ENCODE measurements at places on chromosomes 12 and 14.

GRCh38 chr12:95671265-95671664 lies 119.3 kb downstream of the NTN4 start:
- DNase-seq, result no peak

DNA sequence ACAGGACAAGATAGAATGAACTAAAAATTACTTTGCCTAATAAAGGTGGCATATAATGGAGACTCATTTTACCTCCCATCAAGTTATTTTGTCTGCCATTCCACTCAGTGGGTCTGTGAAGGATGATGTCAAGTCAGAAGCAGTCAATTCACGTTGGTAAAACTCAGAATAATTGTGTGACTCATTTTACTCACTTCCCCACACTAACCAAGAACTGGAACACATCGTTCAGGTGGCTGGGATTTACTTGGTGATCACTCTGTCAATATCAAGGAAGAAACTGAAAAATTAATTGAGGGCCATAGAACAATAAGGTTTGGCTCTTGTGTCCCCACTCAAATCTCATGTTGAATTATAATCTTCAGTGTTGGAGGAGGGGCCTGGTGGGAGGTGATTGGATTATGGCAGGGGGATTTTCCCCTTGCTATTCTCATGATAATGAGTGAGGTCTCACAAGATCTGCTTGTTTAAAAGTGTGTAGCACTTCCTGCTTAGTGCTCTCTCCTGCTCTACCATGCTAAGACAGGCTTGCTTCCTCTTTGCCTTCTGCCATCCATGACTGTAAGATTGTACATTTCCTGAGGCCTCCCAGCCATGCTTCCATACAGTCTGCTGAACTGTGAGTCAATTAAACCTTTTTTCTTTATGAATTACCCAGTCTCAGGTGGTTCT lies 35.7 kb upstream of the GTF2A1 start:
- no peak for DNase-seq

GRCh38 chr12:131067981-131068851 lies 114.5 kb downstream of the ADGRD1 start:
- no peak for DNase-seq

DNA sequence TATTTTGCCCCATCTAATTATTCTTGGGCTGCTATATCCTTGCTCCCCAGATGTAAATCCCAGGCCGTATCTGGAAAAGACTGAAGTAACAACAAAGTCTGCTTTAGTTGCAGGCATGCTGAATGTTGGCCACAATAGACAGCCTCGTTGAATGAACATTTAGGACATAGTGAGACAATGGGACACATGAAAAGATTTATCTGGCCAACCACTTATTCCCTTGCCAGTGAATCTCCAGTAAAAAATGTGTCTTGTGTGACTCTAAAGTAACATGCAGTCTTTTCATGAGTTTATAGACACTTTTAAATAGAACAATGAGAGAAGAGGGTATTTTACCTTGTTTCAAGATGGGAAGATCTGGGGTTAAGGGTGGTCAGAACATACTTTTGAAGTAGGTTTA lies 60.2 kb upstream of the STXBP6 start:
- DNase-seq, result no peak

DNA sequence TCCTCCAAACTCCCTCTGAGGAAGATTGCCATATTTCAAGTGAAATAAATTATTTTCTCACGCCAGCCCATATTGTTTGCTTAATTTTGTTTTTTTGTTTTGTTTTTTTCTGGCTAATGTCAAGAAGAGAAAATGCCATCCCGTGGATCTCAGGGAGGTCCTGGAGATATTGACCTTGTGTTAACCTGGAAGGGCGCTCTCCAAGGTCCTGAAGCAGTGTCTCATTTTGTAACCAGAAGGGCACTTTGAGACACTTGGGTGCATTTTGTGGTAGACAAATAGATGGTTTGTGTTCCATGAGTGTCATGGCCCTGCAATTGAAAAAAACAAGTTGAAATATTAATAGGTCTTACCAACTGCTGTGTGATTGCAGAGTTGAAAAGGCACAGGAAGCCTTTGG lies 268.9 kb downstream of the SUDS3 start:
- no peak for DNase-seq

DNA sequence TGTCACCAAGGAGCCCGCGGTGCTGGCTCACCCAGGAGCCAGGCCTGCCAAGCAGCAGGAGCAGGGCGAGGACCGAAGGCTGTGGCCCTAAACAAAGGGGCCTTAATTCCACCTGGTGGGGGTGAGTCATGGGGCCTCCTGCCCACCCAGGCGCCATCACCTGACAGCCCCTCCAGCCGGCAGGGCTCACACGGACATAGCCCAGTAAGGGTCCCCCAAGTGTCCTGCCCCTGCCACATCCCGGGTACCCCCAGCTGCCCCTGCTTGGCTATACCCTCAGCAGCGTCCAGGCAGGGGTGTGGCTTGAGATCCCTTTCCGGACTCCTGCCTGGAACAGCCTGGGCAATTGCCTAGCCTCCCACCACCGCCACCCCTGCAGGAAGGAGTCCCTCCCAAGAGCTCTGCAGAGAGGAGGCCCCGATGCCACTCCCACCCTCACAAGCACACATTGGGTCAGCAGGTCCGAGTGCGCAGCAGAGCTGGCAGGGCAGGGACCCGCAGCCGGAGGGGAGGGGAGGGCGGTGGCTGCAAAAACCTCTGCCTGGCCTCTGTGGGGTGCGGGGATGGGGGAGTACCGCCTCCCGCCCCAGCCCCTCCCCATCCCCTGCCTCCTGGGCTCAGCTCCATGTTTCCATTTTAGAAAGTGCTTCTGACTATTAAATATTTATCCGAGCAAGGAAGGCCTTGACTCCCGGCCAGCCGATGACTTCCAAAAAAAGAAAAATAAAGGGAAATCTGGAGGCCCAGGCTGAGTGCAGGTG lies 4.6 kb downstream of the AHNAK2 start:
- DNase-seq, result no peak

DNA sequence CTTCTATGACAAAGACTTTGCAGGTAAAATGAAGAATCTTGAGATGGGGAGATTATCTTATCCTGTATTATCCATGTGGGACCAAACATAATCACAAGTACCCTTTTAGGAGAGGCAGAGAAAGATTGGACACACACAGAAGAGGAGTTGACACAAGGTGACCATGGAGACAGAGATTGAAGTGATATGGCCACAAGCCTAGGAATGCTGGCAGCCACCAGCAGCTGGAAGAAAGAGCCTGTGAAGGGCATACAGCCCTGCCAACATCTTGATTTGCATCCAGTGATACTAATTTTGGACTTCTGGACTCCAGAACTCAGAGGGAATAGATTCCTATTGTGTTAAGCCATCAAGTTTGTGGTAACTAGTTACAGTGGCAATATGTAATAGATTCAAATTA lies 78.1 kb downstream of the RPS29 start:
- DNase-seq, result no peak

DNA sequence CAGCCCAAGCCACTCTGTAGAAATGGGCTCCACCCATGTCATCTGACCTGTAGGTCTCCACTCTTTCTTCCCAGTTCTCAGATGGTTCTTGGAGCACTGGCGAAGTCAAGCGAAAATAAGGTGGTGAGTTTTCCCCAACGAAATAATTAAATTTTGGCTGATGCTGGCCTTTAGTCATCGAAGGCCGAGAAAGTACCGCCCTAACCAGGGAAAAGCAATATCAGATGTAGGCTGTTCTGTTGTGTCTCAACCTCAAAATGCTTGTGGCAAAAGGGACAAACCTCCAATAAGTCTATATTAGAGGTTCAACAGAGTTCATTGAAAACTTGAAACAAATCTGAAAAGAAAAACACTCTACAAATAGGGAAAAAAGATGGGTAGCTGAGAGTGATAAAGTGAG lies 48.6 kb upstream of the BCAT1 start:
- no peak for DNase-seq

- no peak for DNase-seq
Measured at GRCh38 chr14:103436533-103436932, 51.3 kb downstream of the MARK3 start.

- no peak for DNase-seq
Measured at GRCh38 chr12:113161415-113162016, 12.0 kb downstream of the CFAP73 start.

- no peak for DNase-seq
Measured at GRCh38 chr14:75543253-75543652, 21.0 kb downstream of the BATF start.

GRCh38 chr14:22897357-22897756 lies 14.3 kb downstream of the REM2 start:
- DNase-seq, result no peak

- no peak for DNase-seq
Measured at GRCh38 chr14:89884761-89885160, 69.8 kb downstream of the EFCAB11 start.

DNA sequence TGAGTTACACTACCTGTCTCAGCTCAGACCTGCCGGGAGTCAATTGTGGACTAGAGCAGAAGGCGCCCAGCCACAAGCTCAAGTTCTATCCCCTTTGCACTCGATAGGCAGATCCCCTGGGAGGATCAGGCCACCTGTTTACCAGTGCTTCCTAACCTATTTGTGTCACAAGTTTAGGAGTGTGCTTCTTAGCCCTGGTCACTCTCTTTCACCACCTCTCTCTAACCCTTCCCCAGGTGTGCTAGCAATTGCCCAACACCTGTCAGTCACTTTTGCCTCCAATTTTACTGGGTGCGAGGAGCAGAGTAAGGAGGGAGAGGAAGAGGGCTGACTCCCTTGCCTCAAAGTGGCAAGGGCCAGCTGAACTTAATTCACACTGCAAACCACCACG lies 745 bp upstream of the NAA30 start:
- no peak for DNase-seq

GRCh38 chr14:48253020-48253419 lies 577.6 kb upstream of the MDGA2 start:
- DNase-seq, result no peak

DNA sequence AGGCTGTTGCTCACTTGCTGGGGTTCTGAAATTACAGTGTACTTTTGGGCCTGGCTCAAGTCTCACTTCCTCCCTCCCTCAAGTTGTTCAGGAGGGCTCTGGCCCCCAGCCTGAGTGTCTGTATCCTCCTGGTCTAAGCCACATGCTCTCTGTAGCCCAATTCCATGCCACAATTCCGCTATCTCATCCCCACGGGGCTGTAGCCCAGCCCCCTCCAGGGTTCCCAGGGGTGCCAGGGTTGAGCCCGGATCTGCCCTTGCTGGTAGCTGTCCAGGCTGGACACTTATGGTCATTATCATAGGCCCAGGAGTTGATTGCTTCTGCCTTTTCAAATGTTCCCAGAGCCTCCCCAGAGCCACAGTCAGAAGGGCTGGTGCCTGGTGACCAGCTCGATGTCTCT lies 65.3 kb downstream of the PRIMA1 start:
- DNase-seq, result no peak

- no peak for DNase-seq
Measured at GRCh38 chr12:47835831-47836155, 16.1 kb upstream of the HDAC7 start.

DNA sequence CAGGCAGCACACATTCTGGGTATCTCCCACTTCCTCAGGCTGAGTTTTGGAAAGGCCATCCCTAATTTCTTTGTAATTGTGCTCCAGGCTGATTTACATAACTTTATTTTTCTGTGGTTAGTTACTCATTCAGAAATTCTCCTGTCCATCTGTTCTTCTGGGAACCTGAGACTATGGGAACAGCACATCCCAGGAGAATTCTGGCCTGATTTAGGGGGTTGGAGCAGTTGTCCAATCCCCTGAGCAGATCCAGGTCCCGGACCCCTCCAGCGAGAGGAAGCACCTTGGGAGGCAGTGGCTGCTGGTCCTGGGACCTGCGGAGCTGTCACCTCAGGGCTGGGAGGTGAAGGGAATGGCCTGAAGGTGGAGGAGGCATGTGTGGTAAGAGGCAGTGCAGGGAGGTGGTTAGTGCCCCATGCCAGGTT lies 40.4 kb downstream of the TSPAN9 start:
- no peak for DNase-seq

GRCh38 chr14:23068789-23069412 lies 11.6 kb upstream of the CDH24 start:
- DNase-seq, result peak; percentile 41

- no peak for DNase-seq
Measured at GRCh38 chr12:88036353-88036965, 7.3 kb upstream of the C12orf50 start.

GRCh38 chr12:10001171-10001776 lies 2.4 kb upstream of the CLEC1B start:
- DNase-seq, result no peak

- no peak for DNase-seq
Measured at GRCh38 chr12:117863002-117863709, 105.6 kb downstream of the KSR2 start.

DNA sequence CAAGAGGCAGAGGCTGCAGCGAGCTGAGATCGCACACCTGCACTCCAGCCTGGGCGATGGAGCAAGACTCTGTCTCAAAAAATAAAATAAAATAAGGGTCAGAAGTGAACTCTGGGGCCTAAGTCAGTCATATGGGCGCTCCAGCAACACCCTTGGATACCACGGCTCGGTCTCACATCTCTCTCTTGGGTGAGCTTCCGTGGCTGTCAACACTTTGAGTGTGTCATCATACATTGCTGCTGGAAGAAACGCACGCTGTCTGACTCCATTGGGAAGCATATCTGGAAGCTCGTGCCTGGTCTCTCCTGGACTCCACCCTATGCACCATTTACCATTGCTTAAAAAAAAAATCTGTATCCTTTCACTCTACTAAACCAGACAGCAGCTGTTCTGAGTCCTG lies 20.2 kb downstream of the GLRX5 start:
- DNase-seq, result no peak

DNA sequence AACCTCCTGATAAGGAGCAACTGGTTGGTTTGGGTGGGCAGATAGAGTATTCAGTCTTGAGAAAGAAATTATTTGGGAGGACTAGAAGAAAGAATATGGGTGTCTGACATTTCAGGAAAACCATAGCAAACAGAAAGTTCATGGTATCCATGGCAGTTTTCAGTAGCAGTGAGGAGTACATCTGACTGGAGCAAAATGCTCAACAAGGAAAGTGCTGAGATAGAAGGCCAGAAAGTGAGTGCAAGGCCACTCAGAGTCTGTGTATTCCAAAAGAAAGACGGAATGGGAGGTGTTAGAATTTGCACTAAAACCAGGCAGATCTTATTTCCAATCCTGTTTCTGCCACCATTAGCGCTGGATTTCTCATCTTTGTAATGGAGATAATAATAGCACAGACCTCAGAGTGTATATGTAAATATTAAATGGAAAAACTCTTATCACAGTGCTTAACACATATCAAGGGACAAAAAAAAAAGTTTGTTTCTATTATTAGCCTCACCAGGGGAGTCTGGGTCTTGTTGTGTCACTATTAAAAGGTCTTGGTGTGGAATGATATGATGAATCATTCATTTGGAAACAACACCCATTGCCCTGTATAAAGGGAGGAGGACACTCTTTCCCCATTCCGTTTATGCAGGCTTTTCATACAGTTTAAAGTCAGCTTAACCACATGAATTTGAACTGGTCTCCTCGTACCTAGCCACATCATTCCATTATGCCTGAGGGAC lies 349.8 kb downstream of the IPO8 start:
- DNase-seq, result no peak

- DNase-seq, result no peak
Measured at GRCh38 chr14:96105089-96105925, 66.1 kb downstream of the C14orf132 start.

GRCh38 chr14:93375673-93376156 lies 28.7 kb downstream of the COX8C start:
- DNase-seq, result no peak
